AML-193 (cell line): ENCODE measurements at places on chromosomes 5 and 9.

DNA sequence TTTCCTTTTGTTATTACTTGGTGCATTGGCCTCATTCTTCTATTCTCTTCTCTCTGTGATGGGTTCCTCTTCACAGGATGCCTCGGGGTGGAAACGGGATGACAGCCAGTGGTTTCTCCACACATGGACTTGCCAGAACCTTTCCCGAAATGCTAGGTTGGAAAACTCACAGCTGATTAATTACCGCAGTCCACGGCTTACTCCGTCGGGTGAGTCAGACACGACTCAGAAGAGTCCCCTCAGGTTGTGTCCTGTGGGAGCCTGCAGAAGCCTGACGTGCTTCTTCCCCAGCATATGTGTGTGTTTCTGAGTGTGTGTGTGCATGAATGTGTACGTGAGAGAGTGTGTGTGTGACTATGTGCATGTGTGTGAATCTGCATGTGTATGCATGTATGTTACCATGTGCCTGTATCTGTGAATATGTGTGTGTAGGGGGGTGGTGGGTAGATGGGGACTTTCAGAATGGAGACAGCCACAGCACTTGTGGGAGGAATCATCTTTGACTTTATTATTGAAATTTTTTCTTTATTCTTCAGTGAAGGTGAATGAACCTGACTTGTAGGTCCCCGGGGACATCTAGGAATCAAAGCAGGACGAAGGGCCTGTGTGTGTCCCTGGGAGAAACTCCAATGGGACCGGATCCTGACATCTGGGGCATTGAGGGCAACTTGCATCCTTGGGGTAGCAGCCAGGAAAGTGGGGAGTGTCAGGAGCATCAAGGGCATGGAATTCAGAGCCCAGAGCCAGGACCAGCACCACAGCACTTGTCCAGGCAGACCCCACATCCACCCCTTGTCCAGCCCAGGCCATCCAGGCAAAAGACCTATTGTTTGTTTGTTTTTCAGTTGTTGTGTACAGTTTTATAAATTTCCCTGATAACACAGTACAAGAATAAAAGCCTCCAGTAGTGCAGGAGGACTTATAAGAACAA is 21.9 kb upstream of the MED10 start:
- no peak for DNase-seq

DNA sequence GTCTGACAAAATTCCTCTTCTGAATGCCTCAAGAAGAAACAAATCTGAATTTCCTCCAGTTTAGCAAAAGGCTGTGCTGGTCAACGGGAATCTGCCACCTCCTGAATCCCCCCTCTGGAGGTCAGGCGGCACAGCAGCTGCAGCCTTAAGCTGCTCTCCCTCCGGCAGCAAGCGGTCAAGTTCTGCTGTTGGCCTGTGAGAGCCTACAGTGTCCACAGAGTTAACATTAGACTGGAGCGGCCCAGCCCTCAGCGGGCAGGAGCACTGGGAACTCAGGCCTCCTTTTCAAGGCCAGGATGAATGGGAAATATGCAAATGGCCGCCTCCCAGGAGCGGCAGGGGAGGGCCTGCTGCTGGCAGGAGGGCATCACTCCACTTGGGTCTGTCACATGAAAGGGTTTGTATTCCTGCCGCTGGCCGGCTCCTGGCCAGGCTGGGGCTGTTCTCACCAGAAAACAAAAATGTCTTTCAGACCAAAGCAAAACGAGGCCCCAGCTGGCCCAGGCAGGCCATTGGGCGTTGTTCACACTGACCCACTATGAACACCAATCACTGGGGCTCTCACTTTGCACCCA is 8.2 kb downstream of the ACSL6 start:
- no peak for DNase-seq

DNA sequence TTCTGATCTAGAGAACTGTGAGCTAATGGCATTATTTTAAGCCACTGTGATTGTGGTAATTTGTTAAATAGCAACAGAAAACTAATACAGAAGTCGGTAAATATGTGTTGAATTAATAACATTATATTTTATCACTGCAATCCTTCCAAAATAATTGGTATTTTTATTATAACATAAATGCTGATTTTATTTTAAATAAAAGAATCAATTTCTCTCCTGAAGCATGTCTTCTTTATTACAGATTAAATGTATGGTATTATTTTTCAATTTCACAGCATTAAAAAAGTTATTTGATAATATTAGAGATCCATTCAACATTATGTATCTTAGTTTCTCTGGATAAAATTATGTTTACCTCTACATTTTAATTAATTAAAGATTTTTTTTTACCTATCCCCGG is 165.5 kb upstream of the EDIL3 start:
- no peak for DNase-seq

- DNase-seq: no peak
These were observed 172.7 kb upstream of the RFX3 start for GRCh38 chr9:3698531-3698930.

DNA sequence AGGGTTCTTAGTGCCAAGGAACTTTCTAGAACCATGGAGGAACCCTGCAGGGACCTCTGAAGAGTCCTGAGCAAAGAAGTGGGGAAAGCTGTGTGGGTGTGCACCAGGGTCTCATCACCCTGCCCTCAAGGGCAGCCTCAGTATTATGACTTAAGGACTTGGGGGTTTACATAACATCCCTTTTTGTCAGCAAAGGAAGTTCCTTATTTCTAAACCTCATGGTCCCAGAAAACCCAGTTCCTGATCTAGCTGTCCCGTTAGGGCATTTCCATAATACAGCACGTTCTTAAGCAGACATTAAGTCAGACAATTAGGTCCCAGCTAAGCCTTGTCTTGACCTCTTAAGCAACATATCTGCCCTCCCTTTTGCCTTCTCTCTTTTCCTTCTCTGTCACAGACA is 57.3 kb downstream of the DAPK1 start:
- DNase-seq: peak; percentile 36
